ENCODE measurements at places on chromosomes 1 and 21.
A peak's percentile ranks its signal among the peaks of the same experiment; 100 is the strongest.

- DNase-seq: no peak
These were observed 104.2 kb upstream of the PROX1 start for GRCh38 chr1:213883618-213884017.

GRCh38 chr1:202593845-202594244 is 116.4 kb downstream of the SYT2 start:
- DNase-seq: no peak

DNA sequence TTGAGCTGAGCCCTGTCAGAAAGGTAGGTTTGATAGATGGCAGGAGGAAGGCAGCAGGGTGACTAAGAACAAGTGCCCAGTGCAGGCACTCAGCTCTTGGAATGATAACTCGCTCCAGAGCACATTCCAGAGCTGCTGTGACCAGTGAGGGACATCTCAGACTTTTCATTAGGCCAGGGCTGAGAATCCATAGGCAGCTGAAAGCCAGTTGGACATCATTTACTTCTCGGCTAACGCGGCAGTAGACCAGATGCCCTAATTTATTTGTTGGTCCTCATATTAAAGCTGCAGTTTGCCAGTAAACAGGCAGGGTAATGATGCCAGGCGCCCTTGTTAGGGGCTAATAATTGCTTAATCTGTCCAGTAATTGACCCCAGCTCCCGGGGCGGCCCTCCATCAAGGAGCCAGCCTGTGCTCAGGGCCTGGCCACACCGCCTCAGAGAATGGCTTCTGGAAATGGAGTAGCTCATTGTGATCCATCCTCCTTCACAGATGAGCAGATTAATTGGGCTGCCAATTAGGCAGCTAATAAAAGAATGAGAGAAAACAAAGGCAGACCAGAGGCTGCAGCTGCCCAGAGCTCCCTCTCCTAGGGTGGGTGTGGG is 122.0 kb downstream of the BEND5 start:
- DNase-seq: no peak

DNA sequence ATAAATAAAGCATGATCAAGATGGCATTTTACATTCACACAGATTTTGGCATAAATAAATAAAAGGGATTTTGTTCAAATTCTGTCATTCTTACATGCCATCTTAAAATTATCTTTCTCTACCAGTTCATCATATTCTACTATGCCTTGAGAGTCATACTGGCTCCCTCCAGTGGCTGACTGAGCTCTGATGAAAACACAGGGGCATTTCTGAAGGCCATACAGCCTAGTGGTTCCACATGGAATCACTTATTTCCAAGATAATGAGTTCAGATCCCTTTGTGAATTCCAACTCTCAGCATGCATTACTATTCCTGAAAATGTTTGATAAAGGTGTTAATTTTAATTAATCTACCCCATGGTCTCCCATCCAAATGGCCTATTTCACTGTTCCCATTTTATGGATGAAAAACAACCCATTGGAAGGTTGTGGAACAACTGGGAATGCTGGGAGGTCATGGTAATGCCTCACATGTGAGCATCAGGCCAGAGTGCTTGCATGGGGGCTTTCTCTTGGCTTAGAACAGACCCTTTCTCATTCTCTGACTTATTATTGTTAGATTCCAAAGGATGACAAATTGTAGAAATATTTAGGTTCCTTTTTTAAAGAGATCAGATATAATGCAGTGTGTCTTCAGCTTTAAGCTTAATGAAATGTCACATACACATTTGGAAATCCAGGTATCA is 622.4 kb upstream of the PKN2 start:
- peak; percentile 17 for DNase-seq

DNA sequence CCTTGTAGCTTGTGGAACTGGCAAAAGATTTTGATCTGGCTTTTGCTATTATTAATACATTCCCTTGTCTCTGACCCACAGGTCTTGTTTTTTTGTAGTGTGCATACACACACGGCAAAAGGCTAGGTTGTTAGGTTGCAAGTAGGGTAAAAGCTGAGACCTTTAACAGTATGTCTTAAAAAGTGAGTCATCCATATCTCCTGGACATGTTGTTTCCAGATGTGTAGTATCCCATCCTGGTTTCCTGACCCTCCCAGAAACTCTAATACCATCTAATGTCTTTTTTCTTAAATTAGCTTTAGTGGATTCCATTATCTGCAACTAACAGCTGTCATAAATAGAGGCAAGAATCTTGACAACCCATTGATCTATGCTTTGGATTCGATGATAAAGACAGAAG is 14.7 kb downstream of the OVGP1 start:
- no peak for DNase-seq

GRCh38 chr1:29563092-29563491 is 326.8 kb downstream of the PTPRU start:
- peak; percentile 7 for DNase-seq

DNA sequence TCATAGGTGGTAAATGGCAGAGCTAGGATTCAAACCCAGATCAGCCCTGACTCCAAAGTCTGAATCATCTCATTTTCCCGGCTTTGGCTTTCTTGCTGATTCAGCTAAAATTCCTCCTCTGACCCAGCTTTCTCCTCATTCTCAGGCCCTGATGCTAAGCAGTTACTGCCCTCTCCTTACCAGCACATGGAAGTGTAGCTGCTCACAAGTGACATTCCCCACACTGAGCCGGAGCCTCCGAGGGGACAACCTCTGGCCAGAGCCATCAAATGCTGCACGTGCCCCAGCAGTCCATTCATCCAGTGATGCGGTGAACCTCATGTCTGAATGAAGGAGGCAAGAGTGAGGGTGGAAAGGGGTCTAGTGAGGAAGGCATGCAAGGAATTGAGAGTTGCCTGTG is 11.1 kb downstream of the ITGA10 start:
- no peak for DNase-seq

GRCh38 chr1:240909701-240910457 is 297.9 kb upstream of the GREM2 start:
- no peak for DNase-seq

- no peak for DNase-seq
These were observed 116.4 kb downstream of the CRB1 start for GRCh38 chr1:197384471-197384870.

DNA sequence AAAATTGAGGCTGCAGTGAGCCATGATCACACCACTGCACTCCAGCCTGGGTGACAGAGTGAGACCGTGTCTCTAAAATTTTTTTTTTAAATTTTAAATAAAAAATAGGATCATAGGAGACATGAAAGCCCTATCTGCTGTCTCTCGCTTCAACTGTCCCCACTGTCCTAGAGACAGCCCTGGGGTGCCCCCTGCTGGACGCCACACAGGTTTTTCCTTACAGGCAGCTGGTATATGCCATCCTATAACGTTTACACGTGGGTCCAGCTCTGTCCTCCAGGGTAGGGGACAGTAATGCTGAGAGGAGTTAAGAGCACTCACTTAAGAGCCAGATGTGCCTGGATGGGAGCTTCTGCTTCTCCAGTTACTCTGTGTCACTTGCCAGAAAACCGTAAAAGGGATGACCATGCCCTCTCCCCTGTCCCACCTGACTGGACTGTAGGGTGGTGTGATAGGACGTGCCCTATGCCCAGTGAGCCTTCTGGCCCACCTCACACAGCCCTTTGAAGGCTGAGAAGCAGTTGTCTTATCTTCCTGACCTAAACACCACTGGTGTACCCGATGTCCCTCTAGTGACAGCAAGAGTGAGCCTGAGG is 8.5 kb downstream of the FBXO2 start:
- peak; percentile 65 for DNase-seq

DNA sequence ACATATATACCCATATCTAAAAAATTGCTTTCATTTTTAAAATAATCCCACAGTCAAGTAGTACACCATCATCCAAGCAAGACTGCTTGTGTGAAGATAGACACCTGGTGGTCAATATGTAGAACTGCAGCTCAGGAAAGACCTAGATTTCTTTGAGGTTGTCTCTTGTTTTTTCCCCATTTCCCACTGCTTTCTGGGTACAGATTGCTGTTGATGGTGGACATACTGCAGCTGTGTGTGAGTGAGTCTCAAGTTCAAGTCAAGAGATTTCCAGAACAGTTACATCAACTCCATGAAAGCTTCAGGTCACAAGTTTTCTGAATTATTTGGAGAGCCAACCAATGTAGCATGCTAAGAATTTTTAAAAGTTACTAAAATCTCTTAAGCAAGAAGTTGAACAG is 306.4 kb downstream of the DUSP10 start:
- DNase-seq: peak; percentile 59

- no peak for DNase-seq
These were observed 63.0 kb upstream of the PRDX6 start for GRCh38 chr1:173414136-173414535.

- DNase-seq: no peak
These were observed 55.9 kb downstream of the PCBP3 start for GRCh38 chr21:45699251-45699942.

DNA sequence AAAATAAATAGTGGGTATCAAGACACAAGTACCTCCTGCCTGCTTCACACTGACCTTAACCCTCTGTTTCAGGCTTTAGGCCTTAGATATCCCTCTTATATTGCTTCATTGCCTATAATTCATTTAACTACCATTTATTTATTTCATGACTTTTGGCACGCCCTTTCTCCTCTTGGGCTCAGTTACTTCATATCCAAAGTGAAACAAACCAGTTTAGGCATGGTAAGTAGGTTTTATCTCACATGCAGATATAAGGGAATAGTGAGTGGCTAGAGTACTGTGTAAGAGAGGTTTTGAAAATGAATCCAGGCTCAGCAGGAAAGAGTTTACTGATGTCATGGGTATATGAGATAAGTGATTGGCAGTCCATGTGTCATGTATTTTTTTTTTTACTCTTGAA is 69.8 kb upstream of the BEND5 start:
- DNase-seq: no peak

DNA sequence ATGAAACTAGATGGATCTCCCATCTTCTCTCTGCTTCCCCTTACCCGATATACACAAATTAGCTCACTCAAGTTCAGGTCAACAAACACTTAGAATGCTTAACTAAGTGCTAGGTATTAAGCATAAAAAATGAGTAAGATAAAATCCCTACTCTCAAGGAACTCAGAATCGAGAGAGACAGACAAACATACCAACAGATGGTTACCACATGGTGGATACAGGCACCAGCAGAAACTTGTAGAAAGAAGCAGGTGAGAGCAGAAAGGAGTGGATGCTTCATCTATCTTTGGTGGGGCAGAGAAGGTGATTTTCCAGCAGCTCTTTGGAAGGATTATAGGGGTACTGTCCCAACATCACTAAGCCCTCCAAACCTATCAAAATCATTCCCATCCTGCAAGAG is 32.2 kb downstream of the C8B start:
- DNase-seq: no peak

DNA sequence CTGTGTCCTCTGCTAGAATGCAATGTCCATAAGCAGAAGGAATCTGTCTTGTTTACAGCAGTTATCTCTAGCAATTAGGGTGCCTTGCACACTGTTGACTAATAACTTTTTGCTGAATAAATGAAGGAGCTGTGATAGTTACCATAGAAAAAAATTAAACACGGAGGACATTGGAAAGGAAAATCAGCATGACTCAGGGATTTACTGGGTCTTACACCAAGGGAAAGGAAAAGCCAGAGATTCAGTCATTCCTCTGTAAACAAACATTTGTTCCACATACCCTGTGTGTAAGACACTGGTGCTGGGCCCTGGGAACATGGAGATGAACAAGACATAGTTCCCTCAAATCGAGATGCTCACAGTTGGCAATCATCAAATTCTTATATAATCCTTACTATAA is 183.3 kb downstream of the PTGER3 start:
- no peak for DNase-seq

- no peak for DNase-seq
These were observed 241.8 kb downstream of the TRABD2B start for GRCh38 chr1:47755101-47755990.

GRCh38 chr21:32653326-32653901 is 41.2 kb upstream of the CFAP298 start:
- DNase-seq: peak; percentile 48

DNA sequence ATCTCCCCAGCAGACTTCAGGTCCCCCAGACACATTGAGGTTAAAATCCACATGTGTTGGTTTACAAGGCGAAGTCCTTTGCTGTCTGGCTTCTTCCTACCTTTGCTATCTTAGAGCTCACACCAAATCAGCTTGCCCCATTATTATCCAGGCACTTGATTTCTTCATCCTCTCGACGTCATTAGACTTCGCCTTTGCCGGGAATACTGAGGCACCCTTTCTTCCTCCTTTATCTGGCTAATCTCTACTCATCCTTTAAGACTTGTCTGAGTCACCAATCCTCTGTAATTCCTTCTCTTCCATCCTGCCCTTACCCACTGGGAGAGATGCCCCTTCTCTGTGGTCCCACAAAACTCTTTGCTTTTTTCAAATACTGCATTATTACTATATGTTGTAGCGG is 9.2 kb upstream of the XCL2 start:
- no peak for DNase-seq
